ENCODE measurements at places on chromosomes 7 and 10.

DNA sequence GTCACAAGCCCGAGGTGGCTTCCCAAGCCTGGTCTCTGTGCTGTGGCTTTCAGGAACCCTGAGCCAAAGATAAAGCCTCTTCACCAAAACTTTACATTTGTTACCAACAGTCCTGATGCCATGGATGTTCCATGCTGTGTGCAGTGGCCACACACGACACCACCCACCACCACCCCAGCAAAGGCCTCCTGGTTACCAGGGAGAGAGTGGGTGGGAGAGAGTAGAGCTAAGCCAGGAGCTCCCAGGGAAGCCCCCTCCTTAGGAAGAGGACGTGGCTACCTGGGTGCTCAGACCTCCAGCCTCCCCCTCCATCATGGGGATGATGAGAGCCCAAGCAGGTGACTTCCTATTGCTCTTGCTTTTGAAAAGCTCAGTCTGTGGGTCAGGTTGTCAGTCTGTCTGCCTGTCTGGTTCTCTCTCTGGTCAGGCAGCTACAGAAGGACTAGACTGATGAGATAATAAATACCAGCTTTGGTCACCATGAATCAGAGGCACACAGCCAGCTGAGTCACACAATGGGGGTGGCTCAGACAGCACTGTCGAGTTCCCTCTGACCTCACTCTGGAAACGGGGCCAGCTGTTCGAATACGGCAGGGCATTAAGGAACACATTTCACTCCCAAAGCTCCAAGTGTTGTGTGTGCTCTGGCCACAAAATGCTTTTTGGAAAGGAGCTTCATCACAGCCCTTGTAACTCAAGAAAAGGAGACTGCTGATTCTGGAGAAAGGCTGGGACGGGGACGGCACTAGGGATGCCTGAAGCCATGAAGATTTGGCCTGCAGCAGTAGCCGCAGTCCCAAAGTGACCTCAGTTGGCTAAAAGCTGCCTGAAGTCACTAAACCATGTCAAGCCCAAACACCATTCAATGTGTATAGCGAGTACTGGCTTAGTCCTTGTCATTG is 166.0 kb downstream of the FANK1 start:
- DNase-seq, result no peak

- no peak for DNase-seq
Measured at GRCh38 chr7:35969066-35969465, 168.2 kb downstream of the SEPTIN7 start.

GRCh38 chr7:131381069-131381838 is 53.6 kb downstream of the MKLN1 start:
- no peak for DNase-seq

- no peak for DNase-seq
Measured at GRCh38 chr10:19788075-19788686, 28.1 kb upstream of the PLXDC2 start.

GRCh38 chr10:100693821-100694220 is 51.6 kb upstream of the PAX2 start:
- no peak for DNase-seq

- DNase-seq, result no peak
Measured at GRCh38 chr7:136533732-136534131, 334.7 kb upstream of the CHRM2 start.

GRCh38 chr7:24297362-24297761 is 13.4 kb downstream of the NPY start:
- no peak for DNase-seq

DNA sequence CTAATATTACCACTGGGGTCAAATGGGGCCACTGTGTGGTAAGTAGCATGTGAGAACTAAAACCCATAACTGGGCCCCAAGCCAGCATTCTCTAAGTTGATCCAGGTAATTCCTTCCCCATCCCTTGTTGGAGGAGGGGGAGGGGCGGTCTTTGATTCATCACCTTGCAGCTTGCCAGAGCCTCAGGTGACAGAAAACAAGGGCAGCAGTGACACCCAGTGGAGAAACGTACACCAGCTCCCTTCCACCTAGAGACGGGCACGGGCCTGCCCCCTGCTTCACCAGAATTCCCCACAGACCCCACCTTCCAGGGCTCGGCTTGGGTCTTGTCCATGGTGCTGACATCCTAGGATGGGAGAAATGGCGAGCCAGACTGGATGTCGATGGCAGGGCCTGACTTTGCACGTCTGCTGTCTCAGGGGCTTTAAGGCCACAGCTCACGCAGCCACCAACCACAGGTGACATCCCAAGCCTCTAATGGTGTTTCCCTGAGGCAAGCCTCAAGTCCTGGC is 102.0 kb downstream of the STRA8 start:
- DNase-seq, result peak; percentile 80

GRCh38 chr7:3493499-3493898 is 192.4 kb downstream of the SDK1 start:
- no peak for DNase-seq

DNA sequence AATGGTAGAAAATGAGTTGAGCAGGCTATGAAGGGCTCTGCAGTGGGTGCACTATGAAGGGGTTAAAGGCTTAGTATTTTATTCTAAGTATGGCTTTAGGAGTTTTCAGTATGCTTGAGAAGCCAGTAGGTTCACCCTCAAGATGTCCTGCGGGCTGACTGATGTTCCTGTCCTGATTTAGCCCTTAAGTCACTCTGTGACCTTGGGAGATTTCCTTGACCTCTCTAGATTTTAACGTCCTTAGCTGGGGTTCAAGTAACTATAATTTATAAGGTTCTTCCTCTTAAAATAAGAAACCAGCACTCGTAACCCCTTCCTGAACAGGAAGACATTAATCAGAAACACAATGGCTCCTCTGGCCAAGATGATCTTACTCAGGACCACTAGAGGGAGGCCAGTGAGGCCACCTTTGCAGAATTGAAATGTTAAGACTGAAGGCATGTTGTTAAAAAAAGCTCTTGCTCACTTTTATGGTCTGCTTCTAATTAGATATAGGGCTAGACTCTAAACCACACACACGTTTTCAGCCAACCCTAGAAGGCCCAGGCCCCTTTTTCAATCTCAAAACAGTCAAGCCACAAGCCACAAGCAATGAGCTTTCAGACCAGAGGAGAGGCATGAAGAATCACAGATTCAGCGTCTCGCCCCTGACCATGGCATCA is 41.9 kb downstream of the CDK1 start:
- no peak for DNase-seq
